Mucosa of descending colon (tissue), 3 donors: ENCODE measurements at places on chromosomes 1 and 21.
A peak's percentile ranks its signal among the peaks of the same experiment; 100 is the strongest.

GRCh38 chr21:37006486-37007291 lies at the start of gene RIPPLY3:
Gene RIPPLY3 (plus strand): TSS chr21:37006702. CDS start chr21:37006773, 71 bp downstream.
- no peak for DNase-seq

DNA sequence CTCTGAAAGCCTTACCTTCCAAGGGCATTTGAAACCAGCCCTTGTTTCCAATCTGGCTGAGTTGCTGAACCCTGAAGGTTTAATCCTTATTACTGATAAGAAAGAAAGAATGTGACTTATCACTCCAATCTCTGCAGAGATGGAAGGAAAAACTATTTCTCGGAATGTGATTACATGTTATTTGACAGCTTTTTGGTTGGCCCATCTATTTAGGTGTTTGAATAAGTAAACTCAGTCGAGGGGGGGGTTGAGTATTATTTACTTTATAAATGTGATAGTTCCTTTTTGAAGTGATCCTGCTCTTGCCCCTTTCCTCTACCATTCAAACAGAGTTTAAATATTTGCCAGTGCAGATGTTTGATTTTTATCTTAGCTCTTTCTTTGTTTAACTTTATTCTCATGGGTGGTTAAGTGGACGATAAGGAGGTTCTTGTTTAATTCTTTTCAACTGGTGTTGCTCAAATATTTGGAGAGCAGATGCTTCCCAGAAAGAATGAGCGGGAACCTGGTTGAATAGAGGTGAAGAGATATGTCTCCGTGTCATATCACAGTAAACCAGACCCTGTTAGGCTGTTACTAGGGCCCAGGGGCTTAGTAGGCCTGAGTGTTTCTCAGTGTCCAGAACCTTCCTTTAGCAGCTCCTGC lies 126.1 kb downstream of the CACHD1 start:
- no peak for DNase-seq

DNA sequence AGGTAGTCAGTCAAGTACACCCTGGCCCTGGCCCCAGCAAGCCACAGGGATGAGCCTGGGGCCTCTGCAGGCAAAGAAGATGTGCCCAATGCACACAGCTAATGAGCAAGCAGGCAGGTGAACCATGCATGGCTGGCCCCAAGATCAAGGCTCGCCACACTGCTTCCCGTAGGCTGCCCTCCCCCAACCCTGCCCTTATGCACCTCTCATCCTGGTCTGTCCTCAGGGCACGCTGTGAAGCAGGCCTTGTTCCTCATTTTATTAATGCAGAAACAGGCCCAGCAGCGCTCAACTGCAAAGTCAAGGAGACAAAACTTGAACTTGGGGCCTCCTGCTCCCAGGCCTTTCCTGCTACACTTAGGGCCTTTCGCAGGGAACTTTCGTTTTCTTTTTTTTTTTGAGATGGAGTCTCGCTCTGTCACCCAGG lies 35.6 kb upstream of the ID3 start:
- no peak for DNase-seq

DNA sequence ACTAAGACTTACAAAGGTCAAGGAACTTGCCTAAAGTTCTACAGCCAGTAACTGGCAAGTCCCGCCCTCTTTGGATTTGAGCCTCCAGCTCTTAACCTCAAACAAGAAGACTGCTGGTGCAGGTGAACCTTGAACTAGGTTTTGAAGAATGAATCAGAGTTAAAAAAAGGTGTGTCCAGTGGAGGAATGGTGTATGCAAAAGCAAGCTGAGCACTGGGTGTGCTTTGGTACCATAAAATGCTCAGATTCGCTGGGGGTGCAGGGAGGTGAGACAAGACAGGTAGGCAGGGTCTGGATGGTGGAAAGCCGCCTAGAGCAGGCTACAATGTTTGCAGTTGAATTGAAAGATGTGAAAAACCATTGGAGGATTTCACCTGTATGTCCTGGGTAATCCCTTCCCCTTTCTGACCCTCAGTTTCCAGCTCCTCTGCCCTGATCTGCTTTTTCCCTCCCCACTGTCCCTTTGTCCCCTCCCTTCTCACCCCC lies 39.8 kb downstream of the FOXD2 start:
- DNase-seq = no peak

DNA sequence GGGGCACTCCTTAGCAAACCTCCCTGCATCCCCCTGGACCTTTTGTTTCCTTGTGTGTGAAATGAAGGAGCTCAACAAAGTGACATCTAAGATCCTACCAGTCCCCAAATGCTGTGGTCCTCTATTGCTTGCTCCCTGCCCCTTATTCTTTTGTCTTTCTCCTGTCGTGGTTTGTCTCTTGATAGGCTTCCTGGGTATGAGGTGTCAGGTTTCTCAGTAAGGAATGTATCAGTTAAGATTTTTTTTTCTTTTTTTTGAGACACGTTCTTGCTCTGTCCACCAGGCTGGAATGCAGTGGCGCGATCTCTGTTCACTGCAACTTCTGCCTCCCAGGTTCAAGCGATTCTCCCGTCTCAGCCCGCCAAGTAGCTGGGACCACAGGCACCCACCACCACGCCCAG lies 16.8 kb downstream of the CNIH3 start:
- no peak for DNase-seq

DNA sequence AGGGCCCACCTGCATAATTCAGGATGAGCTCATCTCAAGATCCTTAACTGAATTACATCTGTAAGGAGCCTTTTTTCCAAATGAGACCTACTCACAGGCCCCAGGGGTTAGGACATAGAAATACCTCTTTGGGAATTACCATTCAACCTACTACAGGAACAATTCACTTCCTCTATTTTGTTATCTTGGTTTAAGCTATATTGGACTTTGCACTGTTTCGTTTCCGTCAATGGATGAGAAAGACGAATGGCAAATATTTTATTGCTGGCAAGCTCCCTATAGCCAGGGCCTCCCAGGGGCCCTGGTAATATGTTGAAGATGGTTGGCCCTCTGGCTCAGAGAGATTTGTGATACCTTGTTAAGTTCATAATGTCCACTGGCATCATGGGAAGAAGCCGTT lies 384.2 kb upstream of the DUSP10 start:
- peak; percentile 23 for DNase-seq

DNA sequence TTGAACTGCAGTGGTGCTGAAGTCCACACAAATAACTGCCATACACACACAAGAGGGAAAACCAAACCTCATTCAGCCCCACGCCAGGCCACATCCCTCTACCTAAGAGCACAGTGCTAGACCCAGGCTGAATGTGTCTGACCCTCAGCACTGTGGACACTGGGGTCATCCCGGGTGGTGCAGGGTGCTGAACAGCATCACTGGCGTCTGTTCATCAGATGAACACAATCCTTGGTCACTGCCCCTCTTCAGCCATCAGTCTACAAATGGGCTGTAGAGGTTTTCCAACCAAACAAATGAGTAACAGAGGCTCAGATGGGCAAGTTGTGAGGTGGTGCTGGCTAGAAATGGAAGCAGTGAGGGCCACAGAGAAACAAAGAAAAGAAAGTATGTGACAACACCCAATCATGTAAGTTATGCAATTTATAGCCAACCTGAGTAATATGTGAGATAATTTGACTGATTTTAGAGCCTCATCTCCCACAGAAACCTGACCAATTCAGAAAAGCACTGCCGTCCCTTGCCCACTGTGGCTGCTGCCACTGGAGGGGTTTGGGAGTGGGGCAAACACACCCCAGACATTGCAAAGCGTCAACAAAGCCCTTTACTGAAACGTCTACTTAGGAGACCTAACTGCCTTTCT lies 27.9 kb downstream of the GNB1 start:
- DNase-seq = no peak

GRCh38 chr1:45892068-45892785 lies 88.8 kb downstream of the MAST2 start:
- DNase-seq = no peak

DNA sequence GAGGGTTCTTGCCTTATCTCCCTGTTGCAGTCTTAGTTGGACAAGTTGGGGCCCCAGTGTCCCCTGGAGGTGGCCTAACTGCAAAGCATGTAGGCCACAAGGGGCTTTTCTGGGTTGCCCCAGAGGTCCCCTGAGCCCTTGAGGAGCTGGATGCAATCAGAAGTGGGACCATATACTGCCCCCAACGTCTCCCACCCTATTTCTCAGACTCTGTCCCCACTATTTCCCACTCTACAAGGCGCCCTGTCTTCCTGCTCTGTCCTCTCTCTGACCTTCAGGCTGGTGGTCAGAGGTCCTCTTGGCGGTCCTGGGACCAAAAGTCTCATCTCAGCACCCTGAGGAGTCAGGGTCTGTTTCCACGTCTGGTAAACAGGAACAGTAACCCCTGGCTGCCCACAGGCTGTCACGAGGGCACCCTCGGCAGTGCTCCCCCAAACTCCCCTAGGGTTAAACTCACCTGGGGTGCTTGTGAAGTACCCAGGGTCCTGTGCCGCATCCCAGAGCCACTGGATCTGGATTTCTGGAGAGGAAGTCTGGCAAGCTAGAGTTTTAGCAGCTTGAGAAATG lies 14.9 kb downstream of the PROK1 start:
- no peak for DNase-seq
